GM03348 (cell line): ENCODE measurements at places on chromosomes 5 and 9.
A peak's percentile ranks its signal among the peaks of the same experiment; 100 is the strongest.

DNA sequence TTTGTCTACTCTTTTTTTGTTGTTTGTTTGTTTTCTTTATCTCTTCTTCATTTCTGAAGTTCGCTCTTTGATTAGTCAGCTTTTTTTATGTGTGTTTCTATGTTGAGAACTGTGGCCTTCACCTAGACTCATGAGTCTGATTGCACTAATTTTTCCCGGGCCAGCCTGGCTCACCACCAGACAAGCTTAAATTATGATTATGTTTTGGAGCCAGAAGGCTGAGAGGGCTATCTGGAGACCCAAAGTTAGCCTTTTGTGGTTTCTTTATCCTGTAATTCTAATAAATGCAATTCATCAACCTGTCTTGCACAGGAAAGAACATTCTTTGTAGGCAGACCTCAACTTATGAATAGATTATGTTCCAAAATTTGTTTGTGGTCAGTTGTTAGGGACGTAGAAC lies 20.8 kb upstream of the ACTBL2 start:
- DNase-seq = no peak

GRCh38 chr5:138610918-138611677 lies 35.9 kb upstream of the HSPA9 start:
- peak; percentile 36 for DNase-seq

DNA sequence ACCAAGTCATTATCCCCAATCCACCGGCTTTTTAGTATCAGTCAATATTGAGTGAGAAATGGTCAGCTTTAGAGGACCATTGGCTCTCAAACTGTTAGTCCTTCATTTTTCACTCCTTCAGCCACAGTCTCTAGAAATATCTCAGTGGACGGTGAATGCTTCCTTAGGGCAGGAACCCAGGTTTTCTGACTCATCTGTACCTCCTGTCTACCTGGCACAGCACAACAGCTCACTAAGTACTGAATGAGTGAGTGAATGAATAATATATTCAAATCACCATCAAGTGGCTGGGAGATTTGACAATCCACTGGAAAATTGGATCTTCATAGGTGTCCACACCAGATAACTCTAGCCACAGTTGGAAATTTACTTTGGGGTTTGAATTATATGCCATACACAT lies 609.5 kb upstream of the CLINT1 start:
- no peak for DNase-seq

- DNase-seq = no peak
Measured at GRCh38 chr9:86488345-86488744, 134.1 kb upstream of the TUT7 start.

DNA sequence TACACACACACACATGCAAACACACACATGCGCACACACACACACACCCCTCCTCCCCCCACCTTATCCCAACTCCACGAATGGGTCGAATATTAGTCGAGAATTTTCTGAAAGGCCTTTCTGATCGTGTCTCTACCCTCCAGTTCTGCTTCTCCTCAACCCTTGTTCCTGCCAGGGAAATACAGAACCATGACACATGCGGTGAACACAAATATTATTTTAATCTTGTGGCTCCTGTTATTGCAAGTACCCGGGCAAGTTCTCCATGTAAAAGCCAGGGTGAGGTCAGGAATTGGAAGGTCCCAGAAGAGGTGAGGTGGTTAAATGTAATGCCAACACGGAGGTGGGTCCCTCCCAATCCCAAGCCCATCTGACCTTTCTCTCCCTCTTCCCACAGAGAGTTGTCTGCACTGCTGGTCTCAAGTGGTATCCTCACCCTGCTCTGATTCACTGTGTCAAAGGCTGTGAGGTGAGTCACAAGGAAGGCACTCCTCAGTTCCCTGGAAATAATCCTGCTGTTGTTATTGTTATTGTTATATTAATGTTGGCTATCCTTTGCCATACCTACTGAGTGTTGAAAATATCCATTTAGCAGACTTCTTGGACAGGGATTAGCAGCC lies 223.7 kb downstream of the PAPPA start:
- DNase-seq = peak; percentile 80

DNA sequence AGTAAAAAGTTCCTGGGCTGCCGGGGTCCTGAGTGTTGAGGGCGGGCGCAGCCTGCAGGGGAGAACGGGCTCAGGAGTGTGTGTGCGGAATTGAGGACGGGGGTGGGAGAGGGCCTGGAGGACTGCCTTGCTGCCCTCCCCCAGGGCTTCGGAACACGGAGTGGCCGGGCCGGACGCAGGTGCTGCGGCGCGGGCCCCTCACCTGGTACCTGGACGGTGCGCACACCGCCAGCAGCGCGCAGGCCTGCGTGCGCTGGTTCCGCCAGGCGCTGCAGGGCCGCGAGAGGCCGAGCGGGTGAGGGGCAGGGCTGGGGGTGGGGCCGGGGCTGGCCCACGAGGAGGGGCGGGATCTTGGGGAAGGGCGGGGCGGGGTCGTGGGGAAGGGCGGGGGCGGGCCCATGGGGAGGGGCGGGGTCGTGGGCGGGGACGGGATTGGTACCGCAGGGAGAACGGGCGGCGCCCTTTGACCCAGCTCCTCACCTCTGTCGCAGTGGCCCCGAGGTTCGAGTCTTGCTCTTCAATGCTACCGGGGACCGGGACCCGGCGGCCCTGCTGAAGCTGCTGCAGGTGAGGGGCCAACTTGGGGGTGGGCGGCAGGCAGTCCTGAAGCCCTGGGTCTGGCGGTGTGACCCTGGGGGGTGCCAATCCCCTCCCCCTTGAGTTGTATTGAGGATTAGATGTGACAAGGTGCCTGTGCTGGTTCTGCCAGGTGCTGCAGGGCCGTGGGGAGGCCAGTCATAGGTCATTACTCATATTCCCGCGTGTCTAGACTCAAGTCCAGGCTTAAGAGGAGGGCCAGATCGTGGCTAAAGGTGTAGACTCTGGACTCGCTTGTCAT lies 7.1 kb downstream of the FPGS start:
- DNase-seq = peak; percentile 39

- DNase-seq = no peak
Measured at GRCh38 chr5:119287547-119288111, 68.2 kb upstream of the TNFAIP8 start.

GRCh38 chr5:181281077-181281983 lies 20.4 kb upstream of the TRIM52 start:
- no peak for DNase-seq

DNA sequence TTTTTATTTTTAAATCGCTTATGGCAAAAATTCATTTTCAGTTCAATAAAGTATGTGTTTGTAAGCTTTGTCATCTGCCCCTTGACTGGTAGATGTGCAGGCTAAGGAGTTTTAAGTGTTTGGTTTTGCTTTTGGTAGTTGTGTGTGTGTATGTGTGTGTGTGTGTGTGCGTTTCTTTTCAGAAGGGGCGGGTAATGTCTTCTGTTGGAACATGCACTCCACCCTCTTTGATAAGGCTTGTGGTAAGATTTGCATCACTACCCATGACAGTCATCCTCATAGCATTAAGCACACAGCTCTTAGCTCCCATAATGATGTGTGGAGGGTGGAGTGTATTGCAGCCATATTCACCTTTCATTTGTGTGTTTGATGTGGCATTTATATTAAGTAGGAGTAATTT lies 92.1 kb upstream of the FSD1L start:
- DNase-seq = no peak

GRCh38 chr5:60843386-60843935 lies 608 bp downstream of the ELOVL7 start:
- DNase-seq = peak; percentile 23

GRCh38 chr5:146745931-146746577 lies 132.5 kb downstream of the PPP2R2B start:
- DNase-seq = no peak

GRCh38 chr9:75358846-75359245 lies 270.5 kb downstream of the OSTF1 start:
- DNase-seq = no peak

- DNase-seq = no peak
Measured at GRCh38 chr5:16392718-16393117, 72.9 kb downstream of the ZNF622 start.

GRCh38 chr5:80071510-80072021 lies 36.4 kb downstream of the THBS4 start:
- DNase-seq = no peak

- DNase-seq = peak; percentile 44
Measured at GRCh38 chr9:87498046-87498810, 561 bp downstream of the DAPK1 start.

DNA sequence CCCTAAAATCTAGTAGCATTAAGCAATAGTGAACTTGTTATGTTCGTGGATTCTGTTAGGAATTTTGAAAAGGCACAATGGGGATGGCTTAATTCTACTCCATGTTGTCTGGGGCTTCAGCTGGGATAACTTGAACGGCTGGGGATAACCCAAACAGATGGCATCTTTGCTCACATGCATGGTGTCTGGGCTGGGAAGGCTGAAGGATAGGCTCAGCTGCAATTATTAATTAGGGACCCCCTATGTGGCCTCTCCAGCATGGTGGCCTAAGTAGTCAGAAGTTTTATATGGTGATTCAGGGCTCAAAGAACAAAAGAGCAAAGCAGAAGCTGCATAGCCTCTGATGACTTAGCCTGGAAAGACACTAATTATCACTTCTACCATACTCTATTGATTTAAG lies 551.1 kb downstream of the PSAT1 start:
- DNase-seq = no peak

DNA sequence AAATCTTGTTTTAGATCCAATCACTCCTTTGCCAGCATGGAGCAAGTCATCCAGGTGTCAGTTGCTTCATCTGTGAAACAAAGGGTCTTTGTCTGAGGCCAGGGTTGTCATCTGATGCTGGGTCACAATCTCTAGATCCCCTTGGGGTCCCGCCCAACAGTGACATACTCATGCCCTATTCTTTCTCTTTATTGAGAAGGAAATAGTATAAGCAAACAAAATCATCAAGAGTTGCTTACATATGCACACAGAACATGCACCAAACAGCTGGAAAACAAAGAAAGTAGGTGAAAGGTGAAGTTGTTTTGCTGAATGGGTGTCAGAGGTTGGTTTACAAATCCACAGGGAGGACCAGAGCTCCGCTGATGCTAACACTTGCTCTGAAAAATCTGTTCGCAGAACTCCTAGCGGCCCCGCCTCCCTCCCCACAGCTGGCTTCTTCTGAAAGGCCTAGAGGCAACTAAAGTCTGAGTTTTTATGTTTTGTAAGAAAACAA lies 106.1 kb upstream of the SLC44A1 start:
- DNase-seq = no peak

DNA sequence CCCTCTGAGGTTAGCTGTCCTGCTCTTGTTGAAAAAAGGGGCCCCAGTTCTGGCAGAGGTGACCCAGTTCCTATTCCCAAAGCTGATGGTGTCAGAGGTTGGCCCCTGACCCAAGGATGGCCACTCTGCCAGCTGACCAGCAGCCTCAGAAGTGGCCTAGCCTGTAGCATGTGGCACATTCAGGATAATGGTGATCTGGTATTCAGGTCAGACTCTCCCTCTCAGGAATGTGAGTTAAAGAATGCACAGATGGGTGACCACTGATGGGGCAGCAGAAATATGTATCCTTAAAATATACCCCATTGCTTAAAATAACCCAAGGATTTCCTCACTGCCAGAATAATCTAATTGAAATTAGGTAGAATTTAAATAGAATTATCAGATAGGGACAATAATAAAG lies 369.2 kb downstream of the SEMA5A start:
- DNase-seq = no peak

GRCh38 chr5:93790401-93790800 lies 49.0 kb upstream of the POU5F2 start:
- DNase-seq = no peak

DNA sequence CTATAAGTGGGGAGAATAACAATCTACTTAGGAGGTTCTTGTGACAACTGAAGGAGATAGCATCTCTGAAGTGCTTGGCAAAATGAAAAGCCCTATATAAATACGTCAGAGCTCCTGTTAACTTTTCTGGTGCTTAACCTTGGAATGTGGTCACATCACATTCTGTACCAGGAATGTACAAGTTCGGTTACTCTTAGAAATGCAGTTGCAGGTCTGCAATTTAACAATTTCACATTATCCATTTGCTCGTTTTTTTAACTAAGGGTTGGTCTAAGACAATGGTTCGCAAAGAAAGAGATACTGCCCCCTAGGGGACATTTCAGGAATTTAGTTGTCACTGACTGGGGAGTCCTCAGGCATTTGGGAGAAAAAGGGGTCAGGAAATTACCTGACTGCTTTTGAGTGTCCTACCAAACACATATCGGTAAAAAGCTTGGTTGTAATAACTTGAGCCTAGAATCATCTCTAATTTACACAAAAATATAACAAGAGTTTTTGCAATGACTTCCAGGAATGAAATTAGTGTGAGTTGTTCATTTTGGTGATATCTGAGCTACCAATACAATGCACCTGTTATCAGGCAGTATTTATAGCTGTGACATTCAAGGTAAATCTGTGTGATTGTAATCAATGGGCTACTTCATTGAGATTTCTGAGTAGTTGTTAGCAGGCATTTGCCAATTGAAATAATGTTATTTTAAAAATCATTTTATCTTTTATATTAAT lies 5.4 kb upstream of the HBEGF start:
- peak; percentile 80 for DNase-seq

GRCh38 chr9:132046456-132046855 lies 33.2 kb downstream of the MED27 start:
- no peak for DNase-seq

DNA sequence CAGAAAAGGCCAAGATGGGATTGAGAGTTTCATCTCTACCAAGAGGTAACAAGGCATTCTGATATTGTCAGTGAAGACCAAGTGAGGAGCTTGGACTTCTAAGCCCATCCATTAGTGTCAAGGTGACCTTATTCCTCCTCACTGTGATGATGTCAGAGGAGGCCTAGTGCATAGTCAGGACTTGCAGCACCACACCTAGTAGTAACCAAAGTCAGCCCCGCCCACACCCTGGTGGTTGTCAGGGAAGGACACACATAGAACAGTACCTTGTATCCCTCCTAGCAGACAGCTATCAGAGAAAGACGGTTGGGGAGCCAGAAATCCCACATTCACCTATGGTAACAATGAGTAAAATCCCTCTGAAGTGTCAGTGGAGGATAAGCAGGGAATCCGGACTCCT lies 111.7 kb downstream of the AP3B1 start:
- no peak for DNase-seq

GRCh38 chr5:154367101-154367500 lies 78.7 kb upstream of the SAP30L start:
- no peak for DNase-seq

DNA sequence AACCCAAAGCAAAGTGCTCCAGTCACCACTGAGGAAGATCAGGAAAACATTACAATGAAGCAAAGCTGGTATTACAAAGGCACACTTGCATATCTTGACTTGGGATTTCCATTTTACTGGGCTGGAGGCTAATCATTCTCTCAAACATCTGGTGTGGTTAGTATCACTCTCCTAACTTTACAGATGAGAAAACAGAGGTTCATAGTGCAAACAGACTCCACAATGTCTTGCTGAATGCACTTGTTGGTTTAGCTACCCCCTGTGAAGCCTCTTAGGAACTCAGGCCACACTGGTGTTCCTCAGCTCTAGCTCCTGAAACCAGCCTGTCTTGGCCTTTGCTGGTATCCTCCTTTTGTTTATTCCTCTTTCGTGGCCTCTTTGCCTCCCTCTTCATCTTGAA lies 29.5 kb upstream of the SMAD5 start:
- DNase-seq = no peak
